Hippocampal formation (tissue), 2 donors: ENCODE measurements at places on chromosomes 4 and X.

GRCh38 chrX:11151799-11152559 is 40.8 kb downstream of the HCCS start:
- DNase-seq = no peak

DNA sequence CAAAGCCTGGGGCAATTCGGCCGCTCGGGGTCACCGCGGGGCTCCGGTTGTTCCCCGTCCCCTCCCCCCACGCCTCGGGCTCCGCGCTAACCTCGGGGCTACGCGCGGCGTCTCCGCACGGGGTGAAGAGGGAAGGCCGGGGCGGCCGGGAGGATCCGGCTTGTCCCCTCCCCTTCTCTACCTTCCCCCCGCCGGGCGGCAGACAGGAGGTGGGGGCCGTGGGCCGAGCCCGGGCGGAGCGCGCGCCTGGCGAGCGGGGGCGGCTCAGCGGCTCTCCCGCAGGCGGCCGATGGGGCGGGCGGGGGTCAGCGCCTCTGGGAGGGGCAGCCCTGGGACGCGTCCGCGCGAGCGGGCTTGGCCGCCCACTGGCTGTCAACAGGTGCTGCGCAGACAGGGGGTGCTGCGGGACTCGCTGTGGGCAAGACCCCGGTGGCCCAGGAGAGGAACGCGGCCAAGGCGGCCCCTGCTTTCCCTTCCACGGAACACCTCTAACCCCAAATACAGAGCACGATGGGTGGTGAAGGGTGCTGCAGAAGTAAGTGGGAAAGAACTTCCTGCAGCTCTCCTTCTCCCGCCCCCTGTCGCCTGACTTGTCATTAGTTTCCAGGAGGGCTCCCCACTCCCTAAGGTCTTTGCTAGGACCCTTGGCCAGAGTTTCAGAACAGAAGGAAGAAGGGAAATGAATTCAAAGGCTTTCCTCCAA is at the start of gene PDGFC:
PDGFC (minus strand) TSS at position 124 of the 703 bp plus-strand sequence. CDS start 896 bp downstream, outside the sequence.
- peak; percentile 52 for DNase-seq

DNA sequence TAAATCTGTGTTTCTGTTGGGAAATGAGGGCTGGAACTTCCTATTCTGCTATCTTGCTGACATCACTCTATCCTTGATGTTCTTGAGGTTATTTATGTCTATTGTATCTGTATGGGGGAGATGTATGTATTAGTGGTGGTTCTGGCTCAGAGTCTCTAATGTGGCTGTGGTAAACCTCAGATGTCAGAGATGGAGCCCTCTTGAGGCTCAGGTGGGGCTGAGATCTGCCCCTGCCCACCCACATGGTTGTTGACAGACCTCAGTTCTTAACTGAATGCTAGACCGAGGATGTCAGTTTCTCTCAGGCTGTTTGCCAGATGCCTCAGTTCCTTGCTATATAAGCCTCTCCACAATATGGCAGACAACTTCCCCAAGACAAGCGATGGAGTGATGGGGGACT is 3.3 kb upstream of the CPE start:
- DNase-seq = no peak

- no peak for DNase-seq
Observed at GRCh38 chrX:11293113-11293512, at the start of gene AMELX. AMELX (plus strand) TSS chrX:11293413; CDS start chrX:11294789, 1,376 bp downstream.

GRCh38 chrX:154379569-154379951 is 465 bp downstream of the EMD start:
- no peak for DNase-seq

- DNase-seq = no peak
Observed at GRCh38 chrX:78213331-78213730, 73.9 kb upstream of the TAF9B start.

DNA sequence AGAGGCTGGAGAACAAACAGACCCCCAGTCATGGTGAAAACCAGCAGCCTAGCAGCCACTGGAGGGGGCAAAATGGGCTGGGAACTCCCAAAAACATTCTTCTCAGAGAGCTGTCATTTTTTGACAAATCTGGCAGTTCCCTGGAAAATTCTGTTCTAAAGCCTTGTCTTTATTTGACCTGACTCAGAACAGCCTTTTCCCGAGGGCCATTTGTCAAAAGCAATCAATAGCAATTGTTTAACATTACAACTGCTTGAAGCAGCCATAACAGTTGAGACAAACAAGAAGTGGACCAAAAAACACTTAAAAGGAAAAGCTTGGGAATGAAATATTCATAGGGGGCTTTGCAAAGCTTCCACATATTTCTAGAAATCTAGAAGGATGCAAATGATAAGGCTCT is 39.6 kb downstream of the SOWAHB start:
- DNase-seq = no peak

DNA sequence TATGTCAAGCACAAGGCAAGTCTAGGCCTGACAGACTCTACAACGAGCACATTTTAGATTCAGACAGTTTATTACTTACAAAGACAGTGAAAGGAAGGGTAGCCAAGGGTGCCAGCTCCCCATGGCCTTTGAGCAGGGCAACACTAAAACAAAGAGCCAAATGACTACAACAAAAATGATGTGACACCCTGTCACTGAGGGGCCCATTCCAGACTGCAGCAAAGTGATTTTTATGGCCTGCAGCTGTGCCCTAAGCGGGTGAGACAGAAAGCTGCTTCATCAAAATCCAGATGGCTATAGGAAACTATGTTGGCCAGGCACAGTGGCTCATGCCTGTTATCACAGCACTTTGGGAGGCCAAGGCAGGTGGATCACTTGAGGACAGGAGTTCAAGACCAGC is 13.4 kb upstream of the RP2 start:
- no peak for DNase-seq

GRCh38 chrX:99913611-99914010 is 496.5 kb downstream of the PCDH19 start:
- DNase-seq = no peak

DNA sequence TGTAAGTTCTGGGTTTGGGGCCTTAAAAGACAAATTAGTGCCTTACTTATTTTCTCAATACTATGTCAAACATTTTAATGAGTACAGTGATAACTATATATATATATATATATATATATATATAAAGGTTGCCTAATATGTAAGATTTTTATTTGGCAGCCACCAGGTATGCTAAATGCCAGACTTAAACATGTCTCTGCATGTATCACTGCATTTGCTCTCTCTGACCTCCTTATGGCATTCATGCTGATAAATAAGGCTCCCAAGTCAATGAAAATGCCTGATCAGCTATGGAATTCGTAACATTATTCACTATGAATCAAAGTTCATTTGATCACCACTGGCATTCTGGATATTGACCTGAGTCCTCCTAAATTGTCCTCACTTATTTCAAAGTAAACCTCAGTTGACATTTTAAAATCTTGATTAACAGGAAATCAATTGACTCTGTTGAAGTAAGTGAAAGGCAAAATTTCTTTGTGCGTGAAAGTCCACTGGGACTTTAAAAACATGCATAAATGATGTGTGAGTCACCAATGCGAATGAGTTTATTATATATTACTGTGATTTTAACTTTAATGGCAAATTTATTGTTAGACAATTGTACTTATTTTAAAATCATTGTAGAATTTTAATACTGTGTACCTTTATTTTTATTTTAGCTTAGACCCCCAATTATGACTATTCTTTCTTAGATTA is 29.2 kb upstream of the AREG start:
- no peak for DNase-seq

- DNase-seq = no peak
Observed at GRCh38 chr4:154078504-154079350, 289.8 kb upstream of the SFRP2 start.

DNA sequence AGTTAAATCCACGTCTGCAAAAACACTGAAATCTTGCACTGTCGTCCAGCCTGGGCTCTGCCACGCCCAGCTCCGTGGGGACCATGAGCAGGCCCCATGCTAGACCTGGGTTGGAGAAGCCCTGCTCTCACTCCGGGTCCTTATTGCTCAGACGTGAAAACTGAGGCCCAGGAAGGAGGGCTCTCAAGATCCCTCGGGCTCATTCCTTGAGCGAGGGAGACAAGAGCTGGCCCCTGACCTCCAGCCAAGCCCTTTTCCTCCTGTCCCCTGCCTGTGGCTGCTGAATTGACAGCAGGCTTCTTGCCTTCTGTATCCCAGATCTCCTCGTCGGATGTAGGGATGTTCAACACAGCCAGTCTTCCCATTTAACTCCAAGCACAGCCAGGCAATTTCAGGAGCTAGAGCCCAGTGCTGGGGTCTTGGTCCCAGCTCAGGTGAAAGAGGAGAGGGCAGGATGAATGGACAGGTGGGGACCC is 109.5 kb downstream of the CPZ start:
- DNase-seq = no peak

GRCh38 chr4:148790691-148791090 is 348.5 kb upstream of the NR3C2 start:
- no peak for DNase-seq

DNA sequence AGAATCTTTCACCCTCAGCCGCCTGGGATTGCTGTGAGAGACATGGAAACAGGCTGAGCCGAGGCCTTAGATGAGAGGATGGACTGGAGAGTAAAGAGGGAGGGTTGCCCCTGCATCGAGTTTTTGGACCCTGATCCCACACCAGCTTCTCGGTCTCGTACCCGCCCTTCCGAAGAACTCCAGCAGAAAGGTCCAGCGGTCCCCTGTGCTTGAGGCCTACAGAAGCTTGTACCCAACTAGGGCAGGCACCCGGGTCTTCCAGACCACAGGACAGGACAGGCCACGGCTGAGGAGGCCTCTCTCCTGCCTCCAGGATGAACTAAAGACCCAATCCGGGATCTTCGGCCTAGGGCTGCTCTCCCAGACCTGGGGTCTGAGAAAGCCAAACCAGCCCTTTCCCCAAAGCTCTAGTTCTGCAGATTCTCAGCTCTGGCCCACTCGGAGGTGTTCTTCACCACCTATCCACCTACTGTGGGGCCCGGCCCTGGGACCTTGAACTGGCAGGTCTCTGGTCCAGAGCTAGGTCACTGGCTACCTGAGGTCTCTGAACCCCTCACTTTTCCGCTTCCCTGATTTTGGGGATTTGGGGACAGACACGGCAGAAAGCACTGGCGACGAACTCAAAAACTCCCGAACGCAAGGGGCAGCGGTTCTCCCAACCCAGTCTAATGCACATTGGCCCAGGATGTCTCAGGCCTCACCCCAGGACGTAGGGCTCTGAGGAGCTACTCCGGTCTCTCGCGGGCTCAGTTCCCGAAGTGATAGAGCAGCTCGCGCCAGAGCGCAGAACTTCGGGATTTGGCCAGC is 1.1 kb downstream of the NKX3-2 start:
- DNase-seq = no peak

- DNase-seq = peak; percentile 10
Observed at GRCh38 chr4:94995684-94996394, 238.1 kb downstream of the BMPR1B start.

- DNase-seq = peak; percentile 10
Observed at GRCh38 chr4:40731792-40732245, 17.9 kb upstream of the NSUN7 start.

DNA sequence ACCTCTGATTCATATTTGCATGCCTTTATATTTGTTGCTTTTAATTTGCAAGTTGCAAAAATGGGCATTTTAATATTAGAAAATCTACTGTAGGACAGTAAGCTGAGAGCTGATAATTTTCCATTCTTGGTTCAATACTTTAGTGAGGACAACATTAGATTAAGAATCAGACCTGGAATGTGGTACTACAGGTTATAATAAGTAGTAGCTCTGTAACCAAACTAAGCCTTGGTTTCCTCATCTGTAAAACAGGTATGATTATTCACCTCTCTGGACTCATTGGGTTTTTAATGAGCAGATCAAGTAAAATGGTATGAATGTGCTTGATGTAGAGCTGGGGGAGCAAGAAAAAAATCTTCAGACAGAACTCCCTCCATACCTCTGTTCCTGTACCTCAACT is 31.1 kb downstream of the PRRG1 start:
- DNase-seq = no peak

- no peak for DNase-seq
Observed at GRCh38 chr4:57658188-57658587, 548.0 kb upstream of the IGFBP7 start.

GRCh38 chr4:1727117-1728031 is 6.1 kb downstream of the TACC3 start:
- peak; percentile 11 for DNase-seq

DNA sequence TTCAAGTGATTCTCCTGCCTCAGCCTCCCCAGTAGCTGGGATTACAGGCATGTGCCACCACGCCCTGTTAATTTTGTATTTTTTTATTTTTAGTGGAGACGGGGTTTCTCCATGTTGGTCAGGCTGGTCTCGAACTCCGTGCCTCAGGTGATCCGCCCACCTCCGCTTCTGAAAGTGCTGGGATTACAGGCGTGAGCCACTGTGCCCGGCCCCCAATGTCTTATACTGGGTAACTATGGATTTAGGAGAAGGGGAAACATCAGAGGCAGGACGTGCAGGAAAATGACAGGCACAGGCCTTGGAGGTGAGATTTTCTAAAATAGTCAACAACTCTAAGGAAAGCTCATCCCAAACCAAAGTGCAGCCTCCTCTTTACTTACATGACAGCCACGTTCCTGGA is 11.1 kb upstream of the TSPYL2 start:
- DNase-seq = no peak

- DNase-seq = no peak
Observed at GRCh38 chrX:109733613-109734083, 591 bp upstream of the ACSL4 start.

DNA sequence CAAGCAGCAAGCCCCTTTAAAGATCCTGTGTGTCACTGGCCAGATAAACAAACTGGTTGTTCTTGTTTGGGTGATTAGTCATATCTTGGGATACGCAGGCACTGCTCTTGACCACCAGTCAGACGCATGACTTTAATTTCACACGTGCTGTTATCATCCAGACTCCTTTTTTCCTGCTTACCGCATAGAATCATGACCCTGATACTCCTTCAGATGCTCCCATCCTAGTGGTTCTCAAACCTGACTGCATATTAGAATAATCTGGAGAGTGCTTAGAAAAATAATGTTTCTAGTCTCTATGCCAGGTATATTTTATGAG is 78.8 kb downstream of the CLDN22 start:
- DNase-seq = no peak
